ENCODE measurements at places on chromosomes 5 and 9.

DNA sequence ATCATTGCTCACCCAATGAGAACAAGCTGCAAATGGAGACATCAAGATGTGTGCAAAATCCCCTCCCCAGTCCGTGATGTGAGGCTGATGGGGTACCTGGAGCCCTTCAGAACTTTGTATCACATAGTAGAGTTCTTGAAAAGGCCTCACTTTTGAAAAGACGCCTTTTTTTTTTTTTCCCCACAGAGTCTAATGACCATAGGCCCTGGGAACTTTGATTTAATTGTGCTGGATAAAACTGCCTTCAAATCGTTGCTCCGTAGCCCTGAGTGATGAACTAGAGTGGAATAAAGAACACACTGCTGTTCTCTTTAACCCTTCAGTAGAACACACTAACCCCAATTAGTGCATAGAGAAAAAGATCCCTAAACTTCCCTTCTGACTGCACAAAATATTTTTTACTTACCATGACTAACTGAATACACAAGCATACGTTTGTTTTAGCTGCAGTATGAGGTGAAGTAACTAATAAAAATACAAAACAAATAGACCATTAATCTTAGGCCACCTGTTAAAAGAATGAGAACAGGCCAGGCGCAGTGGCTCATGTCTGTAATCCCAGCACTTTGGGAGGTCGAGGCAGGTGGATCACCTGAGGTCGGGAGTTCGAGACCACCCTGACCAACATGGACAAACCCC lies 15.1 kb downstream of the PSAT1 start:
- DNase-seq, result no peak

GRCh38 chr9:93317495-93318094 lies 133.7 kb downstream of the WNK2 start:
- DNase-seq, result no peak

GRCh38 chr5:172642926-172643871 lies 2.1 kb downstream of the NEURL1B start:
- no peak for DNase-seq

GRCh38 chr9:2879803-2880202 lies 35.9 kb upstream of the PUM3 start:
- no peak for DNase-seq

- DNase-seq, result no peak
Observed at GRCh38 chr9:95447660-95448420, 68.9 kb downstream of the PTCH1 start.

DNA sequence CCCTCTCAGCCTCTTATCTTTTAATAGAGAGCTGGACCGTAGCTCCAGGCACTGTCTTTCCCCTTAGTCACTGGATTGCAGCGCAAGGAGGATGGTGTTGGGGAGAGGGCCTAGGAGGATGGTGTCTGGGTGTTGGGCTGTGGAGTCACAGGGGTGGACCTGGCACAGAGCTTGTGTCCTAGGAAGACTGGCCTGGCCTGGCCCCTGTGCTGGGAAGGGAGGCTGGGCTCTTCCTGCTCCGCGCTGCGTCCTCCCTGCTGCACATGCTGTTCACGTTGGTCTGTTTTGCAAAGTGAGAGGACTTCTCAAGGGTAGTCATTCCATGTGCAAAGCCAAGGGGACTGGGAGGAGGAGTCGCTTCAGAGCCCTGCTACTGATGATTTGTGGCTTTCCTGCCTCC lies 123.9 kb downstream of the EHMT1 start:
- no peak for DNase-seq

DNA sequence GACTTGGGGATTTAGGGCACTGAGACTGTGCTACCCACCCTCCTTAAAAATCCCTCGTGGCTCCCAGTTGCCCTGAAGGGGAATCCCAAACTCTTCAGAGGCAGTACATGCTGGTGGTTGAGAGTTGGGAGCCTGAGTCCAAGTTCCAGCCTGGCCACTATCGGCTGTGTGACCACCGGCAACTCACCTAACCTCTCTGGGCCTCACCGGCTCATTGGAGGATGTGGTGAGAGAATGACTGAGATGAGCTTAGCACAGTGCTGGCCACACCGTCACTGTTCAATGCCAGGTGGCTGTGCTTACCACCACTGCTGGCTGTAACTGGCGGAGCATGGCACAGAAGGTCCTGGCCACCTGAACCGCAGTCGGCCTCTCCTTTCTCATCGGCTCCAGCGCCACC lies 200.2 kb downstream of the C9orf50 start:
- DNase-seq, result no peak

GRCh38 chr5:135543001-135543484 lies 7.3 kb upstream of the NEUROG1 start:
- no peak for DNase-seq

DNA sequence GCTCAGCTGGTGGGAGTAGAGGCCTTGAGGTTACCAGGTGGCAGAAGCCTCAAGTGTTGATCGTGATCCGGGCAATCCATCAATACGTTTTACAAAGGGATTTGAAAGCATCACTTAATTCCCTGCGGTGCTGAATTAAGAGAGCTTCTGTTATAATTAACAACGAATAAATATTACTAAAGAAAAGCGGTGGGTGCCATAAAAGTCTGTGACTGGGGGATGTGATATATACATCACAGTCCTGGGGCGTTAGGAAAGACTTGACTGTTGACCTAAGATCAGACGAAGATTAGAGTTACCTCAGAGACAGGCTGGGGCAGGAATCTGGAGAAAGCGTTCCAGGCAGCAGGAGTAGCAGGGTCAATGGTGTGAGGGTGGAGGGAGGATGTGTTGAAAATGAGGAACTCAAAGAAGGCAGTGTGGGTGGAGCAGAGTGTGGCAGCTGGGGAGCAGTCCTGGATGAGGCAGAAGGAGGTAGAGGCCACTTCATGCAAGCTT lies 6.7 kb upstream of the C5orf63 start:
- DNase-seq, result no peak
